Panc1 (cell line): ENCODE measurements at places on chromosomes 6 and 20.

DNA sequence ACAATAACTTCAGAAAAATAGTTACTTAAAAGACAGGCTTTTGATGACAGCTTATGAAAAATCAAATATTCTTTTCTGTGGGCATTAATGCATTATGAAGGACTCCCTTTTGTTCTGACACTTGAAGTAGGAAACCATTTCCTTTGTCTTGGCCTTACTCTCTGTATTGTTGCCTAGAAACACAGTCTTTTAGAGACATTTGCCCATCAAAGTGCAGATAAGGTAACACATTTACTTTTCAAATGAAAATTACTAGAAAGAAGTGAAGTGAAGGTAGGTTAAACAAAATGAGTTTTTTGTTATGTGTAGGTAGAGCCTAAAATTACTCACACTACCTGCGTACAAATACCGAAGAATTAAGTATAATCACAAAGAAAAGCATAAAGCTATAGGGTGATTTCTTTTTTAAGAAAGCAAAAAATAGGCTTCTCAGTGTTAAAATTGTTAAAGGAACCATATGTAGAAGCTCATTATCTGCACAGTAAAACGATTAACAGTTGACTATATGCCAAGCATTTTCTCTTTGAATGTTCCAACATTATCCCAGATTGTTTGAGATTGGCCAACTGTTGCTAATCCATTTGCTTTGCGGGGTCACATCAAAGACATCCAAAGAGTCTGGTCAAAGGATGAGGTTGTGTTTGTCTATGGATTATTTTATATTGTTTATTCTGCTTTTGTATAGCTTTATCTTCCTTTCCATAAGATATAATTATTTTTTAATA lies 542.0 kb upstream of the RNF217 start:
- DNase-seq: no peak

DNA sequence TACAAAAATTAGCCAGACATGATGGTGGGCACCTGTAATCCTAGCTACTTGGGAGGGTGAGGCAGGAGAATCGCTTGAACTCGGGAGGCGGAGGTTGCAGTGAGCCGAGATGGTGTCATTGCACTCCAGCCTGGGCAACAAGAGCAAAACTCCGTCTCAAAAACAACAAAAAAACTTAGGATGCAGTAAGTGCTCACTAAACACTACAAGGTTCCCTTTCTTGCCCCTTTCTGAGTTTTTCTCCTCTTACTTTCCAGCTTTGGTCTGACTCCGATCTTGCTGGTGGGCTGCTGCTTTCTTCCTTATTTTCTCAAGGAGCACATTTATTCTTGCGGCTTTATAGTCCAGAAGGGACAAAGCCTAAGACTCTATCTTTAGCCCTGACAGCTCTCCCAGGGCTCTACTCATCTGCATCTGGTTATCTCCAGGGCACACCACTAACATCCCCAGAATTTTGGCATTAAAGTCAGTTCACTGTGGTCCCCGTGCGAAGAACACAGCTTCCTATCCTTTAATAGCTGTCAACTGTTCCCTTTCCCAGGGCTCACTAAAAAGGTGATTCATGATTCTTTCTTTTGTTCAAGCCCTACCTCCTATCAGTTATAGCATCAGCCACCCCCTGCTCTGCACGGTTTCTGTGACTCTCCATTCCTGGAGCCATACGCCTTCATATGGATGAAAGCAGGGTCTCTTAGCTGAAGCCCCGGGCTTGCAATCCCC lies 17.1 kb upstream of the RPN2 start:
- DNase-seq: no peak

GRCh38 chr6:161826512-161826911 lies 552.7 kb upstream of the AGPAT4 start:
- DNase-seq: no peak

GRCh38 chr20:62066983-62067433 lies 1.3 kb upstream of the TAF4 start:
- DNase-seq: no peak

DNA sequence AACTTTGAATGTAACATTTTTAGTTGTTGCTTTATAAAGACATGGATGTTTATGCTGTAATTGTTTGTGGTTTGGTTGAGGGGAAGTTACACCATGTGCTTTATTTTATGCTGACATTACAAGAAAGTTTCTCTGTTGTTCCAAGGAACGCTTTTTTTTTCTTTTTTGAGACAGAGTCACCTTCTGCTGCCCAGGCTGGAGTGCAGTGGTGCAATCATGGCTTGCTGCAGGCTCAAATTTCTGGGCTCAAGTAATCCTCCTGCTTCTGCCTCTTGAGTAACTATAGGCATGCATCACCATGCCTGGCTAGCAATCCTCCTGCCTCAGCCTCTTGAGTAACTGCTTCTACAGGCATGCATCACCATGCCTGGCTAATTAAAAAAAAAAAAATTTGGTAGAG lies 21.0 kb upstream of the IFNGR1 start:
- no peak for DNase-seq

- DNase-seq: no peak
Observed at GRCh38 chr20:57417830-57418780, 26.9 kb downstream of the RBM38 start.

DNA sequence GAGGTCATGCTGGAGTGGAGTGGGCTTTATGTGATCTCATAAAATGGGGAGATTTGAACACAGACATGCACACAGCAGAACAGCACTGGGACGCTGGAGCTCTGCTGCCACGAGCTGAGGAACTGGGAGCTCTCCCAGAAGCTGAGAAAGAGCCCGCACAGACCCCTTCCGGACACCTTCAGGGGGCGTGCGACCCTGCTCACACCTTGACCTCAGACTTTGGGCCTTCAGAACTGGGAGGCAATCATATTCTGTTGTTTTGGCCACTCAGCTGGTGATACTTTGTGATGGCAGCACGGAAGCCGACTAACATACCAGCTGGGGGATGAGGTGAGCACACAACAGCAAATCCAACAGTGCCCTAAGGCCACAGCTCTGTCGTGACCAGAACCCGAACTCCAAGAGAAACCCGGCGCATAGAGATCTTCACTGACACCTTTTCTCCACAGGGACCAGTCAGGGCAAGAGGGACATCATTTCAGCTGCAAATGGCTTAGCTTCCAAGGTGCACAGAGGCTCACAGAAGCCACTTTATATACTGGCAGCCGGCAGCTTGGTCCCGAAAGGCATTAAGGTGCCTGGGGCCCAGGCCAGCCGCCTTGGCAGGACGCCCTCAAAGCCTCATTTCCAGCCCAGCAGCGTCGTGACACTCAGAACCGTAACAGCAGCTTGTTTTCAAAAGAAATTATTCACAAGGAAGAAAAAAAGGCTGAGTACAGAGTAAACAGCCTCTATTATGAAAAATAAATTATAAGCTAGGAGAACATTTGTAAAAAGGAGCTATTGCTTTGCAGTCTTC lies 89.3 kb downstream of the RNASET2 start:
- no peak for DNase-seq

DNA sequence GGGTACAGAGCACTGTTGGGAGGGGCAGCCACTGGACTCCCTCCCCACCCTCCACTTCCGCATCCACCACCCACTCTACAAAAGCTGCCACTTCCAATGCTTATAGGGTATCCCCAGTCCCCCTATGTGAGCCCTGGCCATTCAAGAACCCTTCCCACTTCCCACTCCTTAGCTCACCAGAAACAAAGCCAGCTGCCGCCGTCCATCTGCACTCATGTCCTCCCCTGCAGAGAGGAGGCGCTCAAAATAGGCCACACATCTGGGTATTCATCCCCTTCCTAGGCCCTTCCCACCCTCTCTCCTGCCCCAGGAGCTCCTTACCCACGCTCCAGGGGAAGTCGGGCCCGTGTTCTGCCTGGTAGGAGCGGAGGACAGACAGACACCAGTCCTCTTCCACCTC lies 6.5 kb upstream of the LY6G5C start:
- DNase-seq: no peak

DNA sequence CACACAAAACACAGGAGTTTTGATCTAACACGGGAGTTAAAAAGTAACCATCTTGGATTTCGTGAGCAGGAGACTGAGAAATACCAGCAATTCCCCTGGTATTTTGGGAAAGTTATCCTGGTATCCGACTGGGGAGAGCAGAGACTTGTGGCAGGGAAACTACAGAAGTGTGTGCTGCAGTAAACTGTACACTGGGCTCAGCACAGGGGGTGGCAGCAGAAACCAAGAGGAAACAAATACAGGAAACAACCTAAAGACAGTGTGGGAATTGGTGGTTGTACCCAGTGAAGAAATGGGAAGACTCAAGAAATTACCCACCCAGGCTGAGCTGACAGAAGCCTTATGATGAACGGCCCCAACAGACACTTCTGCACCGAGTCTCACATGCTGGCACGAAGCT lies 109.8 kb downstream of the CHD6 start:
- no peak for DNase-seq

- DNase-seq: no peak
Observed at GRCh38 chr6:42045538-42046460, 4.5 kb upstream of the TAF8 start.

- no peak for DNase-seq
Observed at GRCh38 chr6:28865401-28866204, 58.2 kb downstream of the TRIM27 start.

DNA sequence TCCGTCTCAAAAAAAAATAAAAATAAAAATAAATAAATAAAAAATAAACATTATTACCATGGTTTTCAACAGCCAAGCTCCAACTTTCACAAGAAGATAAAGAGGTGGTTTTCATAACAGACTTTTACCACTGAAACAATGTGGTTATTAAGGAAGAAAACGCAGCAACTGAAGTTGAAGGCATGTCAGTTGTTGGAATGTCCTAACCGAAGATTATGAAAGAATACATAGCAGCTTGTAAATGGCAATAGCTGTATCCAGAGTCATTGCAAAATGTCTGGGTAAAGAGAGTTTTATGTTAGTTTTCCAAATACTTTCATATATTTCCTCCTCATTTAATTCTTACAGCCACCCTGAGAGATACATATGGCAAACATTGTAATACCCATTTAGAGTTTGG lies 161.6 kb upstream of the MARCKS start:
- no peak for DNase-seq

- peak; percentile 45 for DNase-seq
Observed at GRCh38 chr6:5190507-5190906, 70.2 kb downstream of the LYRM4 start.

- no peak for DNase-seq
Observed at GRCh38 chr6:165002358-165002757, 307.0 kb downstream of the C6orf118 start.
